Natural killer cell (primary cell): ENCODE measurements at places on chromosomes 3 and 15.

GRCh38 chr15:83100097-83100646, 7.3 kb upstream of the TM6SF1 start:
- DNase-seq, result no peak

DNA sequence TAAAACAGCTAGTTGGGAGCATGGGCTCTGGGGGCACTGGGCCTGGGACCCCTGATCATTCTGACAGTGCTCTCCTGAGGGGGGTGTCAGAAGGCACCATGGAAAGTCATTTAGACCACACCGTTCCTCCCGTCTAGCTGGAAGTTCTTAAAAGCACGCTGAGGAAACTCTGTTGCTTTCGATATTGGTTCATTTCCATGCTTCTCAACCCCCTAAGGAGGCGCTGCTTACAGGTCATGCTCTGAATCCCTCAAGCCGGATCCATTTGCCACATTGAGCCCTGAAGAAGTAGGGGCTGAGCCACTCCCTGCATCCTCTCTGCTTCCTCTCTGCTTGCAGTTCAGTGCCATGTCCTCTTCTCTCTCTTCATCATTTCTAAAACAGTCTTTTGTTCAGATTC, 187.2 kb downstream of the CACNA2D3 start:
- no peak for DNase-seq

DNA sequence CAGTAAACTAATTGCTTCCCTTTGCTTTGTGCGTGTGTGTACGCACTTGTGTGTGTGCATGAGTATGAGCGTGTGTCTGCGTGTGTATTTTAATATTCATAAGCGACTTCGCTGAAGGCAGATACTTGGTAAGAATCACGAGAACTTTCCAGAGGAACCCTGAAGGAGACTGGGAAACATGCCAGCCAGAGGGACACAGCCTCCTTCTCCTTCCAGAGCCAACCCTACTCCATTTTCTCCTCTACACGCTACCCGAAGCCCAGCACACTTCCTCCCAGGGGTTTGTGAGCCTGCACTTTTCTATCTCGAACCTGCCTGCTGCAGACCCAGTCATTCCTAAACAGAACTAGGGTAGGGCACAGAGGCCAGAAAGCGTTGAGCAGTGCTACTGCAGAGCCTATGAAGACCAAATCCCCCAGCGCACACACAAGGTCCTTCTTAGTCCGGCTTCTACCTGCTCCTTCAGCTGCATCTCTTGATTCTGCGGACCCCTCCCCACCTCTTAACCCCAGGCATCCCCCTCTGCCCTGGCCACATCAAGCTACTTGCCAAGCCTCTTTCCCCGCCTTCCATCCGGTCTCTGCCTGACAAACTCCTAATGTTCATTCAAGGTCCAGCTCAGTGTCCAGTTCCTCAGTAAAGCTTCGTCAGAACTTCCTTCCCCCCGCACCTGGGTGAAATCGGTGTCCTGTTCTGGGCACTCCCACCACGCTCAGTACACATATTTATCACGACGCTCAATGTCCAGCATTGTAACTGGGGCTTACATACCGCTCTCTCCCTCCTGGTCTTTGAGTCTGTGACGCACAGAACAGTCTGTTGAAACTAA, 191.8 kb downstream of the FAM43A start:
- DNase-seq, result no peak

- DNase-seq, result no peak
Measured at GRCh38 chr3:162704799-162705385, 1208.3 kb downstream of the OTOL1 start.

DNA sequence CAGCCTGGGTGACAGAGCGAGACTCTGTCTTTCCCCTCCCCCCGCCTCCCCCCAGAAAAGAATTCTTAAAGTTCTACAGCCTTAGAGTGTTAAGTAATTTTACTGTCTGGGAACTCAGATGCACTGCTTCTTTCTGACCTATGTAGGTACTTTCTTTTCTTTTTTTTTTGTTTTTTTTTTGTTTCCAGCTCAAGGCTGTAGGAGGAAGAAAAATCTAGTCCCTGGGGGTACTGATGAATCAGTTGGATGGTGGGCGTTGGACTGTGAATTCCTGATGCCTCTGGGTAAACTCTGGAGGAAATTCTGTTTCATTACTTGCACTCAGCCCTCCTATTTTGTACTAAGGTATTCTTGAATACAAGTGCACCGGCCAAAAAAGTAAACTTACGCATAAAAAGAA, 10.8 kb downstream of the GHRL start:
- DNase-seq, result no peak

DNA sequence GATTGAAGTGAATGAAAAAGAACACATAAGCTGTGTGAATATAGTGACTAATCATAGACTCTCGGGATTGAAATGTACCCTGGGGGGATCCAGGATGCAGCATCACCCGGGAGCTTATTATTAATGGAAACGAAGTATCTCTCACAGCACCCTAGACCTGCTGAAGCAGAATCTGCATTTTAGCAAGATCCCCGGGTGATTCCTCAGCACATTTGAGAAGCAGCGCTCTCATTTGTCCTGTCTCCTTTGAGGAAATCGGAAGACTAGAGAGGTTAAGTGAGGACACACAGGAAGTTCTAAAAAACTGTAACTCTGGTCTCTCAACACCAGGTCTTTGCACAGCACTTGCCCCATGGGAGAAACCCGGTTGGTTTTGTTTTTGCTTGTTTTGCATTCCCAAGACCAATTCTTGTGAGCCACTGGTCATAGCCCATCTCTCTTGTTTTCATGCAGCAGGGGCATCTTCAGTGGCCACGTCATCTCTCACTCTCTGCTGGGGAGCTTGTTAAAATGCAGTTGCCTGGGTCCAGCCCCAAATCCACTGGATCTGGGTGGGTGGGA, 30.2 kb downstream of the ZNF710 start:
- DNase-seq, result no peak

DNA sequence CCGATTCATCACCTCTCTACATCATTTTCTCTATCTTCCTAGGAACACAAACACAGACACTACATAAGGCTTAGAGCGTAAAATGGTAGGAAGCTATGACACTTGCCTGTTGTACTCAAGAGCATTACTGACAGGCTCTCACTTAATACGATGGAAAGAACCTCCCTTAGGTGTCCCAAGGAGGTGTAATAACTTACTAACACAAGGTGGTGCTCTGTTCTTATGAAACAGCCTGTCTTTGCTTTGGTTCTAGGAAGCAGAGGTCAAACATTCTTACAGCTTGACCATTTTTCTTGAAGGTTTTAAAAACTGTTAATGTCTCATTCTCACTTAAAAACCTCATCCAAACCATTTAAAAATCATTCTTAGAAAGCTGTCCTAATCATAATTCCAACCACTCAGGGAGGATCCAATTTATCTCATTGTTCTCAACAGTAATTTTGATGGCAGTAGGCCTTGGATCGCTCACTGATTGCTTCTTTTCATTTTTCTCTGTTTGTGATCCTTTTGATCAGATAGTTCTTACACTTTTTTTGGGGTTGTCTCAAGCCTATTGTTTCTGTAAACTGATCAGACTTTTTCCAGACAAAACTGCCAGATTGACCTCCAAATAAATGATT, 317.8 kb upstream of the AGTR1 start:
- DNase-seq, result no peak
